ENCODE measurements at places on chromosomes 1 and 21.

DNA sequence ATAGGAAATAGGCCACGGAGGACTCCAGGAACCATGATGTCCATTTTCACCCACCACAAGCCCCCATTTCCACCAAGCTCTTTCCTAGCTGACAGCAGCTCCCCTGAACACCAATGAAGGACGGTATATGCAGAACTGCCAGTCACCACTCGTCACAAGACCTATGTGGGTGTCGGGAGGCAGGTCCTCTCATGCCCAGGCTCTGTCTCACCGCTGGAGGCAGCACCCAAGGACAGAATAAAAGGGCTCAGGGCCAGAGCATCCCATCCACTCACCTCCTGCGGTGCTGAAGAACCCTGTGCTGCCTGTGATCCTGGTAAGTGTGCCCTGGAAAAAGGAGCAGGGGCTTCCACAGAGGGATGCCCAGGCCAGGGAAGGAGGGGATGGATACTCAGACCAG lies at the start of gene LCE1F:
Gene LCE1F, plus strand, starts transcription at position 266 of the 400 bp plus-strand sequence. CDS start 1,232 bp downstream, outside the sequence.
- H3K36me3 ChIP-seq: no peaks in the 10 kb centered on the region
- DNase-seq: no peak
- H3K27ac ChIP-seq: no peak within 1 kb of the TSS

DNA sequence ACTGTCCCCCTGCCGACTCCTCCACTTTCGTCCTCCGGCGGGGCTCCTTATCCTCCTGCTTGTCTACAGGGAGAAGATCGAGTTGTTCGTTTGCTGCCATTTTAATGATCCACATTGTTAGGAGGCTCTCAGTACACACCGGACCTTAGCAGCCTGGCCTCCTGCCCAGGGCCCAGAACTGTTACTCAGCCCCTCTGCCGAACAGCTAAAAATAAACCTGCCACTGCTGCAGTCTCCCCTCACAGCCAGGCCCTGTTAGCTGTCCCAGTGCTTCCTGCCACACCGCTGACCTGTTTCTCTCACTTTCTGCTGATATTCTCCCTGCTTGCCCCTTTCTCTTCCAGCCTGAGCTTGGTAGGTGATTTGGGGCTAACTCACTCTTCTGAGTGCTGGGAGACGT lies 8.3 kb downstream of the MAPKAPK2 start:
- peaks cover 25% of the 10 kb centered on the region for H3K4me1 ChIP-seq
- H3K27ac ChIP-seq: peak overlapping the region; percentile 70
- H3K27me3 ChIP-seq: no peaks in the 10 kb centered on the region
- H3K36me3 ChIP-seq: no peaks in the 10 kb centered on the region
- no peak overlapping the region for H3K4me3 ChIP-seq
- no peak for DNase-seq

GRCh38 chr1:203140743-203141520 lies 13.4 kb downstream of the ADORA1 start:
- no peak for DNase-seq
- no peaks in the 10 kb centered on the region for H3K36me3 ChIP-seq
- H3K4me3 ChIP-seq: no peak overlapping the region
- H3K27ac ChIP-seq: no peak overlapping the region
- no peaks in the 10 kb centered on the region for H3K4me1 ChIP-seq
- no peaks in the 10 kb centered on the region for H3K27me3 ChIP-seq

DNA sequence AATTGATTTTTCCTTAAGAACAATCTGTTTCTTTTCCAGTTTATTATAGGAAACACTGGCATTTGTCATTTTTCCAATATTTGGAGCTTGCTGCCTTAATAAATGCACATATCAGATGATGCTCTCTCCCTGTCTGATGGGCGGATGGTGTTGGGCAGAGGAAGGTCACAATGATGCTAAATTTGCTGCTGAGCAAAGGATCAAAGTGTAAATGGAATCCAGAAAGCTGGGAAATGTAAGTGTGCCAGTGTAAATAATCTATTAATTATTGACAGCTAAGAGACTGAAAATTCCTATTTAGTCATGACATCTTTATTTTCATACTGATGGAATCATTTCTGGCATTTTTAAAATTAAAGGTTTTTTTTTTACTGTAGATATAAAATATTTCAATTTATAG lies 243.2 kb downstream of the PTBP2 start:
- no peak overlapping the region for H3K4me3 ChIP-seq
- no peaks in the 10 kb centered on the region for H3K36me3 ChIP-seq
- no peak for DNase-seq
- H3K4me1 ChIP-seq: no peaks in the 10 kb centered on the region
- H3K27me3 ChIP-seq: no peaks in the 10 kb centered on the region

All from breast epithelium (tissue), 4 donors.